ENCODE measurements at places on chromosomes 2 and 18.

DNA sequence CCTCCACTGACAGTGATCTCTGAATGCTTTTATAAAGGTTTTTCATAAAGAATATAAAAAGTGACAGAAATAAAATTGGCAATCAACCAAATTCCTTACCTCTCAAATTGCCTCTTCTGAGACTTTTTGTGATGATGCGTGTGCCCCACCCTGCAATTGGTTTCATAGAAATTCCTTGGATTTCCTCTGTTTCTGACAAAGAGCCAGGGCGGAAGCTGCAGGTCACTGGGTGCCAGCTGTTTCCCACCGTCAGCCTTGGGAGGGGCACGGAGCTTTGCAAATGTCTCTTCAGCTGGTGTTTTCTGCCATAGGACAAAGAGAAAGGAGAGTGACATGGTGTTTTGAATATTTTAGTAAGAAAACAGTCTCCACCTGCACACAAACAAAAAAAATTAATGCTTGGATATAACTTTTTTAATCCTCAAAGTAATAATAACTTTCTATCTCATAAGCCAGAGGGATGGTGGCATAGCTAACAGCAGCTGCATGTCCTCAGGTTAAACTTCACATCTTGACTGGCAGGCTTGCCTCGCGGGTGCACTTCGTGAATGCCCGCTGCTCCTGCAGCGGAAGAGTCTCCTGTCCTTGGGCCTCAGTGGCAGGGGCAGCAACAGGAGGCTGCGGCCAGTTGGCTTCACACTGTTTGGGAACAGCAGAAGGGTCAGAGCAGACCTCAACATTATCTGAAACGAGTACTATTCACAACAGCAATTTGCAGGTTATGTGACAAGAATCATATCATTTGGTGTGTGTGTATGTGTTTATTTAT lies 24.7 kb downstream of the AGAP1 start:
- DNase-seq, result no peak

GRCh38 chr18:5841518-5841917 lies 53.8 kb downstream of the TMEM200C start:
- no peak for DNase-seq

- no peak for DNase-seq
Observed at GRCh38 chr2:205640716-205641115, 41.6 kb upstream of the NRP2 start.

DNA sequence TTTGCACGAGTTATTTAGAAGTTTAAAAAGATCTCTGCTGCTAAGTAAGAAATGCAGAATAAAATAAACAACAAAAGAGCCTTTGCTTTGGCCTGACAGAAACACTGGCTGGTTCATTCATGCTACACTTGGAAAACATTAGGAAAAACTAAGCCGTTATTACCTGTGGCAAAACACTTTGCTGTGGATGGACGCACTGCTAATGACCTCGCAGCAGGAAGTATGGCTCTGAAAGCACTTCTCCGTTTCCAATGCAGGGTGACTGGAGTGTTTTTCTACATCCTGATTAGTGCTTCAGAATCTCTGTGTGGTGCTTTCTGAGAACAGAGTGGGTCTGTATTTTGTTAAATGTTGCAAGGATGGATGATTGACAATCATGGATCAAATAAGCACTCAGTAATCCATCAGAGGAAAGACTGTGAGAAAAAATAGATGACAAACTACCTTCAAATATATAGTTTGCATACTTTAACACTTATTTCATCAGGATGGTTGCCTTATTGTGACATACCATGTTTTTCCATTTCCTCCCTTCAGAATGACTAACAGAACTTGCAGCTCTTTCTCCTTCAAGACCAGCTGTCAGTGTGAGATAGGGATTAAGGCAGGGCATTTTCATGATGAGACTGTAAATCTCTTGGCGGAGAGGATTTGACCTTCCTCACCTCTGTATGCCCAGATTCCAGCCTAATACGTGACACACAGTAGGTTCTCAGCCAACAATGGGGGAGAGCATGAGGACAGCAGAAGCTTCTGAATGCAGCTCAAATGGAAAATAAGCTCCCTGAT lies 38.0 kb downstream of the LINC00305 start:
- DNase-seq, result no peak

- no peak for DNase-seq
Observed at GRCh38 chr2:205187731-205188130, 494.6 kb upstream of the NRP2 start.

GRCh38 chr2:17849275-17849674 lies 29.2 kb upstream of the KCNS3 start:
- no peak for DNase-seq

DNA sequence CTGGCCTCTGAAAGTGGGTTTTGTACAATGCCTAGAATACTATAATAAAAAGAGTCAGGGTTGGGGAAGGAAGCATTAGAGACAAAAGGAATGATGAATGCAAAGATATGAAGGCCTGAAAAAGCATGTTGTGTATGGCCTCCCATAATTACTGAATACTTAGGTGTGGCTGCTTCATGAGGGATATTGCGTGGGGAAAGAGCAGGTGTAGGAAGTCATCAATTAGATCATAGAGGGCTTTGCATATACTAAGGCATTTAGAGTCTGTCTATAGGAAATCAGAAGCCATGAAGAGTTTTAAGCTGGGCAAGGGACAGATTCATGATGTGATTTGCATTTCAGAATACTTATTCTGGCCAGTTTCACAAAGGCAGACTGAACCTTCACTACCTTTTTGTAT lies 48.2 kb downstream of the NCOA1 start:
- DNase-seq, result no peak

- DNase-seq, result no peak
Observed at GRCh38 chr2:85063981-85064599, 69.1 kb upstream of the TCF7L1 start.

DNA sequence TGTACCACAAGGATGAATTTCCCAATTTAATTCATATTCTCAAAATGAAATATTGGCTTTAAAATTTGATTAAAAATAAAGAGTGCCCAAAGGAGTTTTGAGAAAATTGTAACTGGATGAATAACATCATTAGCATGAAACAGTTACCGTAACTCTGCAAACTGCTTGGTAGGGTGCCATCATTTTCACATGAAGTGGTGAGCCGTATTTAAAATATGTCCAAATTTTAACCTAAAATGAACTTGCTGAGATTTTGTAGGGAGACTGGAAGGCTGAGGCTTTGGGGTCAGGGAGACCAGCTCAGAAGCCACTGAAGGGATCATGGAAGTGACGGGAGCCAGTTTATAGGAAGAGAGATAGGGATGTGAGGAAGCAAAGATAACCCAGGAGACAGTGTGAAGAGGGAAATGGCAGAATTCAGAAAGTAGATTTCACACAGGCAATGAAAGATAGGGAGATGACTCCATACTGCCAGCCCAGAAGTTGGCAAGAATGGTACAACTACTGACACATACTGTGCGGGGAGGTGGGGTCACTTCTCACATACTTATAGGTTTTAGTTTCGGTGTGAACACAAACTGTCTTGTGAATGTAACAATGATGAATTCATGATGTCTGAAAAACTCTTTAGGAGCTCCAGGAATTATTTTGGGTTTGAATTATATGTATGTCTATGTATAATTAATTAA lies 53.8 kb downstream of the EFEMP1 start:
- no peak for DNase-seq

GRCh38 chr2:178829981-178830380 lies 22.8 kb upstream of the TTN start:
- DNase-seq, result no peak

DNA sequence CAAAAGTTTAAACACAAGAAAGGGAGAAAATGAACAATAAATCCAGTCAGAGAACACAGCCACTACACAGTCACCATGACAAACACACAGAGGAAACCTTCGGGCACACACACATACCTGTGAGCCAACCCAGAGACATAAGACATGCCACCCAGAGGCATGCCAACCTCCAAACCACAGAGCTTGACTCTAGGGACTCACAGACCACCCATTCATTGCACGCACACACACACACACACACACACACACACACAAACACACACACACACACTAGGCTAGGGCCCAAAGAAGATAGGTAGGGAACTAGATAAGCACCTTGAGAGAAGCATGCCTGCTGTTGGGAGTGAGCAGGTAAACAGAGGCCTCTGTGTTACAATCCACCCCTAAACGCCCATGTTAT lies 9.1 kb downstream of the SIX3 start:
- DNase-seq, result no peak

- no peak for DNase-seq
Observed at GRCh38 chr18:75491361-75491760, 63.9 kb upstream of the SMIM21 start.

DNA sequence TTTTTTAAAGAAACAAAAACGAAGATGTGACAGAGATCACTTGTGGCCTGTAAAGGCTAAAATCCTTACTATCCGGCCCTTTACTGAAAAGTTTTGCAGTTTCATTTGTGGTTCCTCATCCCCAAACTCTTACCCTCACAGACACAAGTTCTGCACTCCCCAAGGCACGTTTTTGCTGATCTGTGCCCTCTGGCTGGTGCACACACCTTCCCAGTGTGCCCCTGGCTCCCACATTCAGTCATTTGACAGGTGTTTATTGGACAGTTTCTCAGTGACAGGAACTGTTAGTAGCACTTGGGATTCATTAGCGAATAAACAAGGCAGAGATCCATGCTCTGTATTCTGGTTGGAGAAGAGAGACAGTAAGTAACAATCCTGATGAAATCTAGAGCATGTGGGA lies 22.8 kb downstream of the ZAP70 start:
- DNase-seq, result no peak

DNA sequence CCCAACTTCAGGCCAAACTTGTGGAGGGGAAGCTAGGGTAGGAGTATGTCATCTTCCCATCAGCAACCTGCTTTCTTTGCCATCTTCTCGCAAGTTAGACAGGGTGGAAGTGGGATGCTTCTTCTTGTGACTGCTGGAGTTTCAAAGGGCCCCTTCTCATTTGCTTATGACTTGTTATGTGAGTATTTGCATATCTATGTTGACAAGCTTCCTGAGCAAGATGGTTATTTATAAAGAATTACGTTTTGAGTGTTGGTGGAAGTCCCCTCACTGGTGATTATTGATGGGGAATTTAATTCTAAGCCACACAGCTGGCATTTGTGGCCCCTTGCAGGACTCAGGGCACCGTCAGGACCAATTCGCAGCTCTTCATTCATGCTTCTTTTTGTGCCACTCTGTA lies 791.0 kb downstream of the LRRTM4 start:
- no peak for DNase-seq

DNA sequence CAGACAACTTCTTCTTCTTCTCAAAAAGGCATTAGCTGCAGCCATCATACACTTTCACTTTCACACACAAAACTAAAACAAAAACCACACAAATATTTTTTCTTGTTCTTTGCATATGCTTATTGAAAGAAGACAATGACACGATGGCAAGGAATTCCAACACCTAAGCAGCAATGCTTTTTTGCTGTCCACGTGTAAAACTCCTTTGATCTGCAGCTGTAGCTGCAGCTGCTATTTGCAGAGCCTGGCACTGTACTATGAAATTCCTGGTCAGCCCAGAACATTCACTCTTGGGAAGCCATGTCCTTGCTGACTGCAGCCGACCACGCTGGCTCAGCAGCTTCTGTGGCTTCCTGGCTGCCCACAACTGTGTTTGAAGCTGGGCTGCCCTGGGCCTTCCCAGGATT lies 316.2 kb downstream of the CDH2 start:
- DNase-seq, result no peak

DNA sequence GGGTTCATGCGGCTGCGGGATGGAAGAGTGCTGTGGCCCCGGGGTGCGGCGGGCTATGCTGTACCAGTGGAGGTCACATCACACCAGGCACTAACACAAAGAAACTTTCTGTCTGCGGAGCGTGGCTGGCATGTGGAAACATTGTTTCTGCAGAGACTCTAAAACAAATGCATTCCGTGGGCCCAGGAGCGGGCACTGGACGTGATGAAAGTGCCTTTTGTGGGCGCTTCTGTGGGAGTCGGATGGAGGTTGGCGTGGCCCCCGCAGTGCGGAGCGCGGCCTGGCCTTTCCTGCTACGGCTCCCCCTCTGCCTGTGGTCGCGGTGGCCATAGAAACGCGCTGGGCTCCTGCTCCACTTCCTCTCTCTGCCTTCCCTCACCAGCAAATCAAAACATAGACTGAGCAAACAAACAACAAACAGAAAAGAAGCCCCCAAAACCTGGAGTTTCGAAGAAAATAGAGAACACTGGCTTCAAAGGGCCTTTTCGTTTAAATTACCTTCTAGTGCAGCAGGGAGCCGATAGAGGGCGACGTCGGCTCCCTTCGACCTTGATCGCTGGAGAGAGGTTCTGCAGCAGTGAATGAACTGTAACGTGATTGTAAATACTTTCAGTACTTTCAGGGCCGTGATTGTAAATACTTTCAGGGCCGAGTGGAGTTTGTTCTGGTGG lies 51.4 kb downstream of the KIF5C start:
- DNase-seq, result peak; percentile 27

- no peak for DNase-seq
Observed at GRCh38 chr2:113160962-113161361, 12.8 kb upstream of the PSD4 start.

DNA sequence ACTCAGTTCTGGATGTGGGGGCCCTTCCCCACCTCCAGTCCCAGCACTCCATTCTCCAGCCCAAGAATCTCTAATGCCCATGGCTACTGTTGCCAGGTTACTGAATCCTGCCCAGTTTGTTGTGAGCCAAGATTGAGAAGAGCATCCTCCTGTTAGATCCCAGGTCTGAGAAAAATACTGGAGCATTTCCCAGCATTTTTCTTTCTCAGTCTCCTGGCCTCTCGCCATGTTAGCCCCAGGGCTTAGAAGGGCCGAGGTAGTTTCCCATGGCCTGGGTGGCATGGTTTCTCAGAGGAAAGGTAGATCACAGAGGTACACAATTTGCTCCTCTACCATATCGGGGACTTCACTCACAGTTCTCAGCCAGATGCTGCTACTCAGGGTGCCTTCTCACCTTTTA lies 135.7 kb downstream of the OTX1 start:
- DNase-seq, result no peak

DNA sequence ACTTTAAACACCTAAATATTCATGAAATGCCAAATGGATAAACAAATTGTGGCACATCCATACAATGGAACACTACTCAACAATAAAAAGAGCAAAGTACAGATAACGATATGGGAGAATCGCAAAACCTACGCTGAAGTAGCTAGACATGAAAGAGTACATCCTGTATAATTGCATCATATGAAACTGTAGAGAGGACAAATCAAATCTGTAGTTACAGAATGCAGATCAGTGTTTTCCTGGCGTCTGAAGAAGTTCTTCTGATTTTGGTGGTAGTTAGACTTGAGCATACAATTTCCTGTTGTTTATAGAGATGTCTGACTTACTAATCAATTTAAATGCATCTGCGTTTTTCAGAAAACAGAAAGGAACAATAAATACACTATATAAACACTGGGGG lies 394.4 kb downstream of the SOCS6 start:
- DNase-seq, result no peak

DNA sequence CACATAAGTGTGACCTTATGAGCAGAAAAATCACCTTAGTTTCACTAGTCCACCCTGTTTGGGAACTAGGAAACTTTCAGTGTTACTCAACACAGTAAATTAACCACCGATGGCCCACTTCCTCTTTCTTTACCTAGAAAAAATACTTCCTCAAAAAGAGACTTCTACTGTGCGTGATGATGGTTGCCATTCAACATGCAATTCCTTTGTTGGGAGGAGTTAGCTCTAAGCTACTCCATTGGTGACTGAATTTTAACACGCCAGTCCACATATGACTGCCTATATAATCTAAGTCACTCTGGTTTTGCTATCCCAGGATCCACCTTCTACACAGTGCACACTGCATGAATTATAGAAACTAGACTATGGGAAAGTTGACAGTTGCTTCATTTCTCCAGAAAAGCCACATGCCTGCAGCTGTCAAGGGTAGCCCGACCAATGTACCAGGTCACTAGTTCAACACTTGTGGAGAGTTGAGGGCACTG lies 47.8 kb upstream of the REG3G start:
- DNase-seq, result no peak
